ENCODE measurements at places on chromosomes 7 and 10.
A peak's percentile ranks its signal among the peaks of the same experiment; 100 is the strongest.

GRCh38 chr7:79563821-79564522 is 110.5 kb upstream of the MAGI2 start:
- no peak for DNase-seq

DNA sequence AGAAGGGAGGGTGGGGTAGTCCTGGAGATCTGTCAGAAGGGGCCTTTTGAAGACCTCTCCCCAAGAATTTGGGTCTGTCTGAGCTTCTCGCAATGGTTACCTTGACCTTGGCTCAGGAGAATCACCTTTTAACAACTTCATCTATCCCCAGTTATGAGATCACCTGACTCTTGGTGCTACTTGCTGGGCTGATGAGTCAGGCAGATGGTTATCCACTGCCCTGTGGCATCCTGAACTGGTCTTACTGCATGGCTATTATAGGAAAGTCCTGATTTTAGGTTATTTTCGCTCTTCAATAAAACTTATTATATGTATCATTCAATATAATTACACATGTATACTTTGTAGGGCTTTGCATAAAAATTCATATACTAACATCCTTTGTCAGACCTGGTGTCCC is 274.7 kb downstream of the GFRA1 start:
- no peak for DNase-seq

DNA sequence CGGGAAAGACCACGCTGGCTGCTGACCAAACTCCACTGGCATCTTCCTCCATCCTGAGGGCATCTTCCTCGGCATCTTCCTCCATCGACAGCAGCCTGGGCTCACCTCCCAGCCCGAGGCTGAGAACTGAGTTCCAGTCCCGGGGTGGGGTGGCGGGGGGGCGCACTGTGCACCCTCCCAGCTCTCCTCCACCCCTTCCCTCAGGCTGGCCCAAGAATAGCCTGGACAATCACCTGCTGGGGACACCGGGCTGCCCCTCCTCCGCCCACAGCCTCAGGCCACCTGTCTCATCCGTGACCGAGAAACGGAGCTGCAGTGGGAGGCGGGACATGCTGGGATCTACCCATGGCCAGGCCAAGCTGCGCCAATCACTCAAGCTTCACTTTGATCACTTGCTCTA is 37.2 kb downstream of the DIP2C start:
- no peak for DNase-seq

DNA sequence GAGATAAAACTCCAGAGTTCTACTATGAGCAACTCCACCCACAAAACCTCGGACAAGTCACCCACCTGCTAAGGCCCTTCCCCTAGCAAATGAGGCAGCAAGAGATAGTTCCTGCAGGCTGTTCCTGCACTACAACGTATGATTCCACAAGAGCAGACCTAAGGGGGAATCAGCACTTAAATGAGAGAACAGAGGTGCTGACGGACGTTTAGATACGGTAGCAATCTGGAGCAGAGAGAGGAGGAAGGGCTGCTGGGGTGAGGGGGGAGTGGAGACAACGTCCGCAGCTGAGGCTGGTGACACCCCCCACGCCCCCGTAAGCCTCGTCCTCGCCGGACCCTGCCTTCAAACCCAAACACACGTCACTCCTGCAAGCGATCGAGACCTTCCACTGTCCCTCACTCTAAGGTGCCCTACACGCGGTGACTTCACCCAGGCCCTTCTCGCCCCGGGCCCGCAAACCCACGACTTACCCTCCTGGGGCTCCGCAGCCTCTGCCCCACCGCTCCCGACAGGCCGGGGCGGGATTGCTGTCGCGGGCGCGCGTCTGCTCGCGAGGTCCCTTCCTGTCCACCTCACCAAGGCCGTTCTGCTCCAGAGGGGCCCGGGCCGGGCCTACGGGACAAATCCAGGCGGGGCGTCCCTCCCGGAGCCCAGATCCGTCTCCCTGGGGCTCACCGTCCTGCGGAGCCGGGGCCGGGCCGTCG is 635 bp downstream of the ZNF12 start:
- peak; percentile 30 for DNase-seq

DNA sequence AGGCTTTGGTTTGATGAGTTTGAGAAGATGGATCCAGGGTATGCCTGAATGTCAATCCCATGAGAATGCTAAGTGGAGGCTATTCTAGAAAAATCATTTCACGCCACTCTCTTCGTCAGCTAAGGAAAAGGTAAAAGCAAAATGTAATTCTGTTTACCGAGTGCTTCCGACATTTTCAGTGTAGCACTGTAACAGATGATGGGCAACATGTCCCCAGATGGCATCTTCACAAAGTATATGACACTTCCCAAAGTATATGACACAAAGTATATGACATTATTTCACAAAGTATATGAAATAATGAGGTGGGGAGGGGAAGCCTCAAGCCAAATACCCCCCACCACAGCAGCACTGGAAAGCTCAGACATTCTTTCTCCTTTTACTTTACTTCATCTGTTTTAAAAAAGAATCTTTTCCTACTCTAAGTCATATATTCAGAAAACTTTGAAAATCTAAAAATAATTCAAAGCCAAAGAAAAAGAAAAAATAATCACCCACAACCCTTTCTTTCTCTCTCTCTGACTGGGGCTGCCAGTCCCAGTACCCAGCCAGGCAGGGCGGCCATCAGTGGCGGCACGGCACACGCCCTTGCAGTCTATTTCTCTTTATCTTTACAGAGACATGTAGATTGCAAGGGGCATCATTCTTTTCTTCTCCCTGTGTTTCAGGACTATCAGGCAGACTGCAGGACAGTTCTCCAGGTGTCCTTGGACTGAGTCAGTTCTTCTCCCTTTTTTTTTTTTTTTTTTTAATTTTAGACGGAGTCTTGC is 179.8 kb downstream of the SNX10 start:
- DNase-seq: no peak

GRCh38 chr7:21939136-21939857 is 6.4 kb downstream of the CDCA7L start:
- DNase-seq: no peak

GRCh38 chr7:157693071-157693520 is 356.3 kb downstream of the DNAJB6 start:
- DNase-seq: no peak

DNA sequence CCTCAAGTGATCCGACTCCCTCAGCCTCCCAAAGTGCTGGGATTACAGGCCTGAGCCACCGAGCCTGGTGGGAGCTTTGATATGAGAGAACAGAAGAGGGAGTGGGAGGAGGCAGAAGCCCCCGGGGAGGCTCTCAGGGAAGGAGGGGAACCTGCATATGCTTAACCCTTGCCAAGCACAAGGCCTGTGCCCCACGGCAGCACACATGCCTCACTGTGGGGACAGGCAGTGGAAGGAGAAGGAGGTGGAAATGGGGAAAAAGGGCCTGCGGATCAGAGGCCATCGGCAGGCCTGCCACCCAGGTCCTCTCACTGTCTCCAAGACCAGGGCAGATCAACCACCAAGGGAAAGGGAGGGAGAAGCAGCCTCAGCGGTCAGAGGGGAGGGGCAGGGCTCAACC is 7.2 kb upstream of the GRID1 start:
- DNase-seq: no peak

DNA sequence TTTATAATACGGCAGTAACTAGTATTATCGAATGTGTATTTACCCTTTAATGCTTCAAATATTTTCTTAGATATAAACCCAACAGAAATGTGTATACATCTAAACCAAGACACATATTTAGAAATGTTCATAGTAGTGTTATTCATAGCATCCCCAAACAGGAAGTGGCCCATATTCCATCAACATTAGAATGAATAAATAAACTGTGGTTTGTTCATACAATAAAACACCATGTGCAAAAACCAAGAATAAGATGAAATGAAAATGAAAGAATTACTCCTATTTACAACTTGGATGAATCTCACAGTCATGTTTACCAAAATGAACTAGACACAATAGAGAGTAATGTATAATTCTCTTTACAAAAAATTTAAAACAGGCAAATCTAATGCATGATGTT is 9.2 kb upstream of the CAV2 start:
- no peak for DNase-seq

- DNase-seq: no peak
These were observed 53.9 kb upstream of the CAV2 start for GRCh38 chr7:116445447-116446211.

- no peak for DNase-seq
These were observed 1190.6 kb downstream of the SORCS1 start for GRCh38 chr10:105973902-105974301.

GRCh38 chr10:18313626-18314025 is 173.4 kb downstream of the CACNB2 start:
- no peak for DNase-seq

DNA sequence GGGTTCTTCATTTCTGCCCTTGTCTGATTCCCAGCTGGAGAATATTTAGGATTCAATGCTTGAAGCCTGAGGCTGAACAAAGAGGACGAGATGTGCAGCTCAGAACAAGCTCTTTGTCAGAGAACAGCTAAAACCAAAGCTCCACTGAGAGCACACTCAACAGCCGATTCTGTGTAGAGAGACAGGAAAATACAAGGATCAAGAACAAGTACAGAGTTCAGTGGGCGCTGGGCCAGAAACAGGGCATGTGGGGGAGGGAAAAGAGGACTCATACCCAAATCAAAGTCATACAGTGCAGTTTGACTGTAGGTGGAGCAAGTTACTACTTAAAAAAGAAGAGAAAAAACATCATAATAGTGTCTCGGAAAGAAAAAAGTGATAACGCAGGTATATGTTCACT is at the start of gene AGMO:
Gene AGMO, minus strand, starts transcription at position 181 of the 400 bp plus-strand sequence.
- no peak for DNase-seq

DNA sequence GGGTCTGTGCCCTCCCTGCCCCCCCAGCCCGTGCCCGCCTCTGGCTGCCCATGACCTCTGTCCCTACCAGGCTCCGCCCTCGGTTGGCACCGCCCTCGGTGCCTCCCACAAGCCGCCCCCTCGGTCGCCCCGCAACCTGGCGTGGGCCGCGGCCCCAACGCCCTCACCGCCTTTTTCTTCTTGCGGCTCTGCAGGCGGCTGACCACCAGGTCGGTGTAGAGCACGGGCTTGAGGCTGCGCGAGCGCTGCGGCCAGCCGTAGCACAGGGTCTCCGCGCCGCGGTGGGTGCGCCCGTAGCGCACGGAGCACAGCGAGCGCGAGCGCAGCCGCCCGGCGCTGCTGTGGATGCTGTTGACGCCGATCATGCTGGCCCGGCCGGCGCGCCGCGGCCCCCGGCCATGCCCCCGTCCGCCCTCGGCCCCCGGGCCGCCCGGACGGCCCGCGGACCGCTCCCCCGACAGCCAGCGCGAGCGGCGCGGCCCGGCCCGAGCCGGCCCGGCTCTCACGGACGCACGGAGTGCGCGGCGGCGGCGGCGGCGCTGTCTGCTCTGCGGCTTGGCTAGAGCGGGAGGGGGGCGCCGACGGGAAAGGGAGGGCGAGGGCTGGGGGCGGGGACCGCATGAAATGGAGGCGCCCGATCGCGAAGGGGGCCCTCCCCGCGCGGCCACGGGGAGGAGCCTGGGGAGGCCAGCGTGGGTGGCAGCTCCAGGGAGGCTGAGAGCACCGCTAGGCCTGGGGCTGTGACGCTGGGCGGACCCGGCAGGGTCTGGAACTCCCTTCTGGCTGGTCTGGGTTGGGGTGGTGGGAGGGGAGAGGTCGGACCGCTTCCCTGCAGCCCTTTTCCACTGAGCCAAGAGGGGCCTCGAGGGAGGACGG is 9.6 kb downstream of the PSD start:
- DNase-seq: peak; percentile 88

GRCh38 chr7:260441-261281 is 29.3 kb upstream of the FOXL3 start:
- DNase-seq: no peak

DNA sequence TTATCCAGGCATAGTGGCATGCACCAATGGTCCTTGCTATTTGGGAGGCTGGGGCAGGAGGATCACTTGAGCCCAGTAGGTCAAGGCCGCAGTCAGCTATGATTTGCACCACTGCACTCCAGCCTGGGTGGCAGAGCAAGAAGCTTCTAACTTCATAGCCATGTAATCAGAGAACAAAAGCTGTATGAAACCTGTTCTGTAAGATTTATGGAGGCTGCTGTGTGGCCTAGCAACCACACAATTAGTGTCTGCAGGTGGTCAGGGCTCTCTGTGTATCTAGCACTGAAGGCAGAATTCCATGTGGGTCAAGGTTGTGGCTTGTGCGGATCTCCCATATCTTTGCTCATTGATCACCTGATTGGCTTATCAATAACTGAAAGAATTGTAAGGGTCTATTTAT is 221.5 kb upstream of the FOXK1 start:
- DNase-seq: no peak

GRCh38 chr7:117597755-117598154 is 117.9 kb downstream of the CFTR start:
- no peak for DNase-seq
